ENCODE measurements at places on chromosomes 16 and 17. TPM values are rescaled to one million over a fixed set of nuclear protein-coding genes. Genes with fewer than 3 reads are reported as not detected.
A peak's percentile ranks its signal among the peaks of the same experiment; 100 is the strongest.

- peak; percentile 78 for DNase-seq
Measured at GRCh38 chr16:20826039-20826566, 19.8 kb downstream of the REXO5 start.

NT5C3B gene
- 34.9 TPM for polyA plus RNA-seq

DNA sequence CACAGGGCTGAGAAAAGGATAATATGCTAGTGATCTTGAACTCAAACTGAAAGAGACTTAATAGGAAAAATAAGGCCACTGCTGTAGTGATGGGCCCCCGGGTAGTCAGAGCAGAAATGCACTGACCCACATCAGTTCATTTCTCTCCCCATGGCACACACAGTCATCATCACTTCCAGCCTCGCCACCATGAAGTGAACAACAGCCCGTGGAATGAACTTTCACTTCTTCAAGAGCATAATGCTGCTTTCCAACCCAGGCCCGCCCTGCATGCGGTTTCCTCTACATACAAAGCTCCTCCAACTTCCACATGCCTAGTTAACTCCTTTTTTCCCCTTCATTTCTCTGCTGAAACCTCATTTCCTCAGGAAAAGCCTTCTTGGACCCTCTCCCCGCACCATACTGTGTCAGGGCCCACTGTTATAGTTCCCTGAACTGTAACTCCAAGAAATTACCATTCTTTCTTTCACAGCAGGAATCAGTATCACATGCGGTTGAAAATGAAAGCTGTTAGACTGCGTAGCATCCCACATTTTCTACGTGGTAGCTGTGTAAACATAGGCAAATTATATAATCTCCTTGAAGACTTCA, 65.8 kb upstream of the SMIM36 start:
- DNase-seq = peak; percentile 65

EPX gene
- not detected for polyA plus RNA-seq

- no peak for DNase-seq
Measured at GRCh38 chr16:57828272-57829161, 26.2 kb upstream of the KIFC3 start.

DNA sequence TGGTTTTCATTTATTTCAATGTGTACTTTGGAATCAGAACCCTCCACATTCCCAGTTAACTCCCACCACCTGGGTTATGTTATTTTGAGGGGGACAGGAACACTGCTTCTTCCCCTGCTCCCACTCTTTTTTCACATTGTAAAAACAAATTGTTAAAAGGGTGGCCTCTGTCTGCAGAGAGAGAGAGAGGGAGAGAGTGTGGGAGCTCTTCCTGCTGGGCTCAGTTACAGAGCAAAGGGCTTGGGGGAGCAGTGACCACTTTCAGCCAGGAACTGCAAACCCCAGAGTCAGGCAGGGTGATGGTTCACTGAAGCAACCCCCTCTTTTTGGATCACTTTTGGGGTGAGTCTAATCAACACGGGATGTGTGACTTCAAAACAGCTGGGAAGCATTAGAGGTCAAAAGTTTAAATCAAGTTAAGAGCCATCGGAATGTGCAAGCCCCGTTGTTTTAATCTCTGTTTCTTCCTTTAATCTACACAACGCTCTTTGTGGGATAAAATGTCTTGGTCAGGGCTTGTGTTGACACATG, 577.0 kb upstream of the CDH11 start:
- DNase-seq = peak; percentile 61

KRTAP2-1 gene
- polyA plus RNA-seq = not detected

DNA sequence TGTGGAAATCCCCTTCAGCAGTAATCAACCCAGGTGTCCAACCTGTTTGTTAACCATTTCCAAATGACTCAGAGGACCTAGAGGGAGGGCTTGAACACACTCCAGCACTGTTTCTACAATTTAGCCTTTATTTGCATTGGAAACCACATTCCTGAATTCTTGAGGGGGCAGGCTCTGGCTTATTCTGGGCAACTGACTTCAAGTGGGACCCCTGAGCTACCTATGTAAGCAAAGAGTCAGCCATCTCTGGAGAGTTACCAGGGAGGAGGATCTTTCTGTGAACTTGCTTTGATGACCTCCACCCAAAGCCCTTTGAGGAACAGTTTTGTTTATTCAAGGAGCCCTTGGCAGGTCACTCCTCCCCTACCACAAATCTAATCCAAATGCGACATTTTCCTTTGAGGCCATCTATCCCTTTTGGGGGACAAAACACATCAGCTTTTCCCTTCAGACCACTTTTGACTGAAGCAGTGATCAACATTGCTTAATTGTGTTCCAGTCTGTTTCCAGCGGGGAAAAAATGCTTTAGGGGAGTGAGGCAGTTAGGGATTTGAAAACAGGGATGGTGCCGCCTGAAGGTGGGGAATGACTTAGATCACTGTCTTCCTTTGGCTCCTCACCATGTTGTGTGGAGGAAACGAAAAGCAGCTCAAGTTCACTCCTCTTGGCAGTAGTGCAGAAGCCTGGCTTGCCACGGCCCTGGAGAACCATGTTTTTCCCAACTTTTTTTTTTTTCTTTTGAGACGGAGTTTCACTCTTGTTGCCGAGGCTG, 46.2 kb downstream of the TUBD1 start:
- peak; percentile 84 for DNase-seq

RPL27 gene
- polyA plus RNA-seq = 3,245 TPM

LCMT1 gene
- 30.3 TPM for polyA plus RNA-seq

DNA sequence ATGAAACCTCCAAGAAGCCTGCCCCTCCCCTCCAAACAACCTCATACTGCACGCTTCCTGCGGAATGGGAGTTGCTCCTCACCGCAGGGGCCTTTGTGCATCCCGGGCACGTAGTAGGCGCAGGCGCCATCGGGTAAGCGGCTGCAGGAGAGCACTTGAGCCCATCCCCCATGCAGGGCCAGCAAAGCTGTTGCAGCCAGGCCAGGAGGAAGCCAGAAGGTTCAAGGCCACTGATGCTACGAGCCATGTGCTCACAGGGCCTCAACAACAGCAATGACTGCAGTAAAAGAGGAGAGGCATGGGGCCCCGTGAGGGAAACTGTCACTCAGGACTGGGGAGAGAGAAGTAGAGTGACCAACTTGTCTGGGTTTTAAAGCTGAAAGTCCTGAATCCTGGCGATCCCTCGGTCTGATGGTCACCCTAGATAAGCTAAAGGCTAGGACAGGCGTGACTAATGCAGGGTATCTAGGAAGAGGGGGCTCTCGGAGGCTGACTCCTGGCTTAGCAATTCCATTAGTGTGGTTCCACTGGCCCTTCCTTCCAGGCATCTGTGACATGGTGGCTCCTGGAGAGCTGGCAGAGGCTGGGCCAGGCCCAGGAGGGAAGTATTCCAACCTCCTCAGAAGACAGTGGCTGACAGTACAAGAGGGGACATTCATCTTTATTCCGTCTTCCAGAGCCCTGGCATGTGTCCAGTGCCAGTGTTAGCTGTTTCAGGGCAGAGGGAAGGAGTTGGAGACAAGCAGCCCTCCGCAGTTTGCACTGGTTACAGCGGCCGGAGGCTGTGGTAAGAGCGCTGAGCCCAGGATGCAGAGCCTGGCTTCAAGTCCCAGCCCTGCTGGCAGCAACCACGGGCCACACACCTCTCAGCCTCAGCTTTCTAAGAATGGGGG, 20.8 kb downstream of the GOSR2 start:
- peak; percentile 29 for DNase-seq

GRCh38 chr17:32498391-32498790, 11.6 kb downstream of the CDK5R1 start:
- no peak for DNase-seq

TUBB3 gene
- 11.5 TPM for polyA plus RNA-seq

GRCh38 chr17:75476752-75477489, 20.5 kb downstream of the TMEM94 start:
- no peak for DNase-seq

DNA sequence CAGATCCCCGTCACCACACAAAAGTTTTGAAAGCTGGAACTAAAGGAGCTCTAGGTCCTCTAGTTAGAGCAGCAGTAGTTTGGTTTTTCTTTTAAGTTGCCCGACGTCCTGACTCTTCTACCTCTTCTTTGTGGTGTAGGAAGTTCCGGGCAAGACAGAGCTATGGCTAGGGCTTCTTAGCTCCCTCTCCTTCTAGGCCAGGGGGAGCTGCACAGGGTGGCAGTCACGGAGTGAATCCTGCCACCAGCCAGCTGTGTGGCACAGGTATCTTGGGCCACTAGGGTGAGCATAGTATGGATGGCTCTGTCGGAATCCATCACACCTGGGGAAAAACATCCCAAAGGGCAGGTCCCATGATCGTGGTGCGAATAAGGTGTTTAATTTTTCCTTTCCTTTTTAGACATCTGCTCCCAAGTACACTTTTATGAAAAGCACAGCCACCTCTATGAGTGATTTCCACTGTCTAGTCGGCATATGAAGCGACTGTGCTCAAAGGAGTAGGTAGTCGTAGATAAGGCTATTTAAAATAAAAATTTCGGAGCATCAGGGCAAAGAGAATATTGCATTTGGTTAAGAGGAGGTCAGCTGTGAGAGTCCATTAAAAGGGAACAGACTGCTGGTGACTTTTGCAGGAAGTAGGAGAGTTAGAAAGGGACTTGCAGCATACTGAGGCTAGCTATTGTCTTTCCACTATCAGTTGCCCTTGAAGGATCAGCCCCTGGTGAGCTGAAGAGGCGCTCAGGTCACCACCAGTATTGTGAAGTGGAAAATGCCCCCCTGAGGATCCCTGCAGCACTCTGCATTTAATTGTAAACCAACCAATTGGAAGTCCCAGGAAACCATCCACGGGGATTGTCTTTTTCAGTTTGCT, 2.1 kb downstream of the PRKCA start:
- peak; percentile 55 for DNase-seq

GRCh38 chr16:48498769-48499631, 111.0 kb downstream of the N4BP1 start:
- peak; percentile 97 for DNase-seq

DNA sequence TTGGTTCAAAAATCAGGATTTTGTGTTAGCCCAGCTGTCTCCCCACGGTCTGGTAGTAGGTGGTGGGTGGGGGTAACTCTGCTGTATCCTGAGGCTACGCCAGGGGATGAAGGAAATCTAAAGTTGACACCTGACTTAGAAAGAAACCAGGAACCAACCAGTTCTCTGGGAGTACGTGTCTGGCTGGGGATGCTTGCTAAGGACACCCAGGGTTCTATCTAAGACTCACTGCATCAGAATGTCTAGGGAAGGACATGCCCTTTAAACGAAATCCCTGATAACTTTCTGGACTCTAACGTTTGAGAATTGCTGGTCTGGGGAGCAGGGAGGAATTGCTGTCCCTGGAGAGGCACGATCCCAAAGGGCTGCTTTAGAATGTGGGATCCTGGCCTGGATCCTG, 39.2 kb upstream of the CES5A start:
- no peak for DNase-seq

DNA sequence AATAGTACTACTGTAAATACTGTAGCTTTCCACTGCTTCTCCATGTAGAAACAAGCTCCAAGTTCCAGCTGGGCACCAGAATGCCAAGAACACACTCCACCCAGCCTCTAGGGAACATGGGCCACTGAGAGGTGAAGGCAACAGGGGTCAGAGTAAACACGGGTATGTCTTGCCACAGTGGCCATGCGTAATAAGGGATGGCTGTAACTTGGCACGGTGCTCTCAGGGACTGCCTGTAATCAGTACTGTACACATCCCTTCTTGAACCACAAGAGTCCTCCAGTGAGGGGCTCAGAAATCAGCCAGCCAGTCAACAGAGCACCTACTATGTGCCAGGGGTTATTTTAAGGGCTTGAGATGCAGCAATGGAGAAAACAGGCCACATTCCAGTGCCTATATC, 10.8 kb downstream of the LRRC59 start:
- no peak for DNase-seq

DNA sequence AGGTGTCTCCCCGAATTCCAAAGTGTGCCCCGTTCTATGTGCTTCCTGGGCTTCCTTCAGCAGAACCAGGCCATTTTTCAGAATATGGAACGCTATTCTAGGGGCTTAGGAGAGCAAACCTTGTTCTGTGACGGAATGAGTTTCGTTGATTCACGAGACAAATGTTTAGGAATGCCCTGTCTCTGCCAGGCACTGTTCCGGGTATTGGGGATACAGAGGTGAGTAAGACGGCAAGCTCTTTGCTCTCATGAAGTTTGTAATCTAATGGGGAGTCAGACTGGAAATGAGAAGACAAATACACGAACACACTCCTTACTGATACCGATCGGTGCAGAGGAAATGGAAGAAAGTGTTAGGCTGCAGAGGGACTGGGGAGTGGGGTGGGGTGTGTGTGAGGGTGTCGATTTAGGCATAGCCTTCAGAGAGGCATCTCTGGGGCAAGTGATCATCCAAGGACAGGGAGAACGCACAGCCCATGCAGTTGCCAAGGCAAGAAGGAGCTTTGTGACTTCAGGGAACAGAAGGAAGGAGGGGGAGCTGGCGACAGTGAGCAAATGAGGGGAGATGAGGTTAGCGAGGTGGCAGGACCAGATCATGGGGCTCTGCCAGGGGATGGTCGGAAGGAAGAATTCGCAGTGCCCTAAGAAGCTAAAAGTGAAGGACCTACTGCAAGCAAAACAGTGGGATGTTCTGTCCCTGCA, 189.6 kb downstream of the MSI2 start:
- no peak for DNase-seq

- peak; percentile 99 for DNase-seq
Measured at GRCh38 chr17:40111221-40112128, 10.3 kb upstream of the MSL1 start.

DHX8 gene
- 35.3 TPM for polyA plus RNA-seq

DNA sequence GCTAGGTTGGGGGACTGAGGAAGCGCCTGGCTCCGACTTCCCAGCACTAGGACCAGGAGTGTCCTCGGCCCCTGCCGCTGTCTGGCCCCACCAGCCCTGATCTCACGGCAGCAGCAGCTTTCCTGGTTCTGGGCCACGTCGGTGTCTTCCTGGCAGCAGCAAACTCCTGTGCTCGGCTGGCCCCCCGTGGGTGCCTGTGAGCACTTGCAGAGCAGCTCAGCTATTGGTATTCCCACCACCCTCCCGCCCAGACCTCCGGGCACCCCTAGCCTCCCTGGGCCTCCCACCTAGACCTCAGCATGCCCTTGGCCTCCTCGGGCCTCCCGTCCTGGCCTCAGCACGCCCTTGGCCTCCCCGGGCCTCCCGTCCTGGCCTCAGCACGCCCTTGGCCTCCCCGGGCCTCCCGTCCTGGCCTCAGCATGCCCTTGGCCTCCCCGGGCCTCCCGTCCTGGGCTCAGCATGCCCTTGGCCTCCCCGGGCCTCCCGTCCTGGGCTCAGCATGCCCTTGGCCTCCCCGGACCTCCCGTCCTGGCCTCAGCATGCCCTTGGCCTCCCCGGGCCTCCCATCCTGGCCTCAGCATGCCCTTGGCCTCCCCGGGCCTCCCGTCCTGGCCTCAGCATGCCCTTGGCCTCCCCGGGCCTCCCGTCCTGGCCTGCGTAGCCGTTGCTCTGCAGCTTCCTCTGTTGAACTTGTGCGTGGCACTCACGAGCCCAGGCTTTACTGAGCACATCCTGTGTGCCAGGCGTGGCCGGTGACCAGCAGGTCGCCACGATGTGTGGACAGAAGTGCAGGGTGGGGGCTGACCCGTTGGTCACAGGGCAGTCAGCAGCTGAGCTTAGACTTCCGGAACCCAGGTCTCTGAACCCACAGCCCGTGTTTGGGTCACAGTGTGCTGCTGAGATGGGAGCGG, 51.8 kb upstream of the ACSF3 start:
- DNase-seq = no peak

Measured in lung (tissue), 17 donors.